Activated T-cell treated with anti-CD3 and anti-CD28 coated beads for 48 hours (primary cell): ENCODE measurements at places on chromosomes 3 and 15.

DNA sequence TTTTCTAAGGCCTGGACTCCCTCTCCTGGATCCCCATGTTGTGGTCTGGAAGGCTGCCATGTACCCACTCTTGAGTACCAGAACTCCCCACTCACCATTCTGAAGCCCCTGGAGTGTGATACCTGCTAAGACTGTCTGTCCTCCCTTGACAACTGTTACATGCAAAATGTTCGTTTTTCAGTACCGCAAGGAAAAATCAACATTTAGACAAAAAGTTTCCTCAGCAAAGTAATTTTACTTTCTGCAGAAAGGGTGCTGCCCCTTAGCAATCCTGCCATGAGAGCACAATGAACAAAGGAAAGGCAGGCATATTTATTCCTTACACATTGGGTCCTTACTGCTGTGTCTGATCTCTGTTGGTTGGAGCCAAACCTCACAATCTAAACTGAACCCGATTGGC is 7.0 kb upstream of the GK5 start:
- no peak for DNase-seq

DNA sequence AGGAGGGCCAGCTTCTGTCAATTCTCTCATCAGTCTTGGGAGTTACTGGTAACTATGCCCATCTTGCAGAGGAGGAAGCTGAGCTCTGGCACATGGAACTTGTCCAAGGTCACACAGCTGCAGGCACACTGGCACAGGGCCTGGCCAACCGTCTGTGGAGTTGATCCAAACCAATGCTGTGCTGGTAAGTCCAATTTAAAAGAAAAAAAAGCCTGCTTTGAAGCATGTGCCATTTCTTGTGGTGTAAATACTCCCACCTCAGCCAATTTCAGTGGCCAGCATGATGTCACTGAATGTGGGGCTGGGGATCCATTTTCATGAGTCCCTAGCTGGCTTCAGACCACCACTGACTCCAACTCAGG is 83.4 kb downstream of the CHSY1 start:
- DNase-seq, result no peak

DNA sequence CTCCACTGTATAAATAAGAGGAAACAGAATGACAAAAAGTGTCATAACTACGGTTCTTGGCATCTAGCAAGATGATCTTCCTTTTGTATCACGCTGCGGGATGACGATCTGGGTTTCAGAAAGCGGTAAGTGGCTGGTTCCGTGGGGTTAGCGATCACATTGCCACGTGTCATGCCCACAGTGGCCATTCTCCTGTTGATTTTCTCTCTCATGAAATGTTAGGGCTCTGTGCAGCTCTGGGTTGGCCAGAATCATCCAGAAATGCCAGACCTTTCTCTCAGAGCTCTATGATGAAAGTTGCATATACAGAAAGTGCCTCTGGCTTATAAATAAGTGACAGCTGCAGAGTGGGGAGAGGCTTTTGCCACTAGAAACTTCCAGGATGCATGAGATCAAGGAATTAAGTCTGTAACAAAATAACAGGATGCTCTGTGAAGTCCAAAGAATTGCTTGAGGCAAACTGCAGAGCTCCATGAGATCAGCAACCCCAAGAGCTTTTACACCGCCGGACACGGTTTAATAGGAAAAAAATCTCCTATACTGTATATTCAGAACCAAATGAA is 71.6 kb downstream of the ABTB1 start:
- no peak for DNase-seq

DNA sequence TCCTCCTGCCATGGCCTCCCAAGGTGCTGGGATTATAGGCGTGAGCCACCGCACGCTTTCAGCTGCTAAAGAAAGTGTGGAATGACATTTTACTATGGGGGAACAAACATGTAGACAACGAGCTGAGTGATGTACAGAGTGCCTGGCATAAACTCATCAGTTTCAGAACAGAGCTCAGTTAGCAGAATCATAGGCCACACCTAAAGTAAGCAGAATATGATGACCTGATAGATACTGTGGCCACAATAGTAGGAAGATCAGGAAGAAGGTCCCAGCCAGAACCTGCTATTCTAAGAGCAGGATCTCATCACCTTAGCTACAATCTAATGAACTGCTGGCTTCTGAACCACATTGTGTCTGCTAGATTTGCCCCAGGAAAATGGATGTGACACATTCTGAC is 158.3 kb downstream of the TPRG1 start:
- no peak for DNase-seq

- DNase-seq, result no peak
These were observed 683 bp downstream of the PPM1M start for GRCh38 chr3:52246264-52246620.

DNA sequence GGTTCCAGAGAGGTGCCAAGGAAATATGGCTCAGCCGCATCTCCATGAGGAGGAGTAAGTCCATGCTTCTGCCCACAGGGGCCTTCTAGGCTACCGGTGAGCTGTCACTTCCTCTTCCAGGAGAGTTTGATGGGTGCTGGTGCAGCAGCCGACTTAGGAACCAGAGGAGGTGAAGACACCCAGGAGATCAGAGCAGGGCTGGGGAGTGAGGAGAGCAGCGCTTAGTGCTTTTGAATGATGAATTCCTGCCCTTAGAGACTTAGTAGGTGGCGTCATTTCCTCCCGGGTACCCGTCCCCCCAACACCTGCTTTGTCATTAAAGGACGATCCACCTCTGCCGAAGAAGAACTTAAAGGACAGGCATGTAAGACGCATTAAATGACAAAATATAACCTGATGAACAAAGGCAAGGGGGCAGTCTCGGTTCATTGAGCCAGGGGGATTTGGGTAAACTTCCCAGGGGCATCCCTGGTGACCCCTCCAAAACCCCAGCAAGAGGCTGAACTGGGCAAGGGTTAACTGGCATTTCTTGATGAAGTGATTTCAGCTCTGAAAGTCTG is 67.6 kb downstream of the HES1 start:
- DNase-seq, result no peak

- DNase-seq, result no peak
These were observed 369.0 kb upstream of the CFAP20DC start for GRCh38 chr3:59418836-59419235.

DNA sequence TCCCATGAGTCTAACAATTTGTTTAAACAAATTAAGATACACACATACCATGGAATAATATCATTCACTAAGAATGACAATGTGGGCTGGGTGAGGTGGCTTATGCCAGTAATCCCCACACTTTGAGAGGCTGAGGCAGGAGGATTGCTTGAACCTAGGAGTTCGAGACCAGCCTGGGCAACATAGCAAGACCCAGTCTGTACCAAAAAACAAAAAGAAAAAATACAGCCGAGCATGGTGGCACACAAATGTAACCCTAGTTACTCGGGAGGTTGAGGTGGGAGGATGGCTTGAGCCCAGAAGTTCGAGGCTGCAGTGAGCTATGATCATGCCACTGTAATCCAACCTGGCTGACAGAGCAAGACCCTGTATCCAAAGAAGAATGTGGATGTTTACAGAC is 4.0 kb upstream of the ZNF710 start:
- no peak for DNase-seq

DNA sequence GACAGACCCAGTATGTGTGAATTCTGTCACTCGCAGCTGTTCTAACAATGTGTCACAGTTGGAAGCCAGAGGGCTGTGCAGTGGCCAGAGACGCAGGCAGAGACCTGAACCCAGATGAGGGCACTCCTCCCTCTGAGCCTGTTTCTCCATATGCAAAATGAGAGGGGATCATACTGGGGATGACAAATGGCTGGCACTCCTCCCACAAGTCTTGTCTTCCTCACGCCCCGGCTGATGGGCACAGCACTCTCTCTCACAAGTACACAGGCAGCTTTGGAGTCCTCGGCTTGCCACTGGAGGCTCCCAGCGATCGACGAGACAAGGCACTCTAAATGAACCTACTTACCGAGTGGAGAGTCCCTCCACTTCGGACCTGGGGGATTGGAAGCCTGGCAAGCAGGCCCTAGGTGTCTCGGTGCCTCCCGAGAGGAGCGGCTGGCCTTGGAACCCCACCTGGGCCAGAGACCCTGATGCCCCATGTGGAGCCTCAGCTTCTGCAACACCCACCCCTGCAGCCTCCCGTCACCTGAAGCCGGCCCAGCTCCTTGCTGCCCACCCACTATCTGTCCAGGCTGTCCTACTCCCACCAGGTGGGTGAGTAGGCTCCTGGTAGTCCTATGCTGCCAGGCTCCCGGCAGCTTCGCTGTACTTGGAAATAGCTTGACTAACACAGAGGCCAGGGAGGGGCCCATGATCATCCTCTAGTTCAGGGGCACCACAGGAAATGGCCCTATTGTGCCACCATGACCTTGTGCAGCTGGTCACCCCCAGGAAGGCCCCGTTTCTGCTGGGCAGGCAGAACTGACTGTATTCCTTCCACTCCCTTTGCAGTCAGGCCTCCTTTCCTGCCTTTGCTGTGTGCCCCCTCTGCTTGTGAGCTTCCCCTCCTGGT is 65.0 kb upstream of the IQSEC1 start:
- DNase-seq, result no peak

DNA sequence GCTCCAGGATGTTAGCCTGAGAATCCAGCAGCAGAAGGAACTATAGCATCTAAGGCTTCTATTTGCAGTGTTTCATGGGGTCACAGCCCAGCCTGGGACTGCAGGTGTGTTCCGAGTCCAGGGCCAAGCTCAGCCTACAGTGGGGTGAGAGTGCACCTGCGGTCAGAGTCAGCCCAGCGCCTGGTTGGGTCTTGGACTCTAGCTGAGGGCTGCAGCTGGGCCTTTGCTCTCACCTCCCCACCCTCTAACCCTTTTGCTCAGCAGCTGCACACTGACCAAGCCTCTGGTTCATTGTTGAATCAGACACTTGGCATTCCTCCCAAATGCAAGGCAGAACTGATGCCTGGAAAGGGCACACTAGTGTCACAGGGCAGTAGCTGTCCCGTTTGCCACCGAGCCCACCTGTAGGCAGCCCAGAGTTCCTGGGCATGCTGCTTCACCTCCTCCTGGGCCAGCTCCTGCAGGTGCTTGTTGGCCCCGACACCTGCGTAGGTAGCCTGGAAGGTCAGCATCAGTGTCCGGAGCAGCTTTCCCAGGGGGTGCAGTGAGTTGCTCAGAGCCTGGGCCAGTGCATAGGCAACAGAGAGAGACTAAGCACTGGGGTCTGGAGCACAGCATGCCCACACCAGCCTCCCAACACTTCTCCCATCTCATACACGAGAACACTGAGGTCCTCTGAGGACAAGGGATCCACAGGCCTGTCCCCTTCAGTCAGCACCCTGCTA is 17.5 kb downstream of the ALS2CL start:
- no peak for DNase-seq

GRCh38 chr15:84831613-84832012 is 14.5 kb downstream of the ALPK3 start:
- DNase-seq, result no peak

GRCh38 chr15:51706926-51707608 is 25.8 kb downstream of the SCG3 start:
- DNase-seq, result no peak

DNA sequence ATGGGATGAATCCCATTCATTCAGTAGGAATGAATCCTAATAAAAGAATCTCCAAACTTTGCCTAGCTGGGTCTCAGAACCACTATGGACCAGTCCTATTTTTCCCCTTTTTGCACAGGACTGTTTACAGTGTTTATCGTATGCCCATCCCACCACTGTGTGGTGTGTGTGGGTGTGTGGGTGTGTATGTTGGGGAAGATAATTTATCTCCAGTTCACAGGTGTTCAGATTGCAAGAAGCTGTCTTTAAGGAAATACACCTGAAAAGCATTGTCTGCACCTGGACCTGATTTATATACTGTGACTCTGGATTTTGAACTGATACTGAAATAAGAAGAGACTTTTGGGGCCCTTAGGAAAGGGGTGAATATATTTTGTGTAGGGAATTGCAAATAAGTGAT is 24.7 kb upstream of the SHF start:
- DNase-seq, result no peak

DNA sequence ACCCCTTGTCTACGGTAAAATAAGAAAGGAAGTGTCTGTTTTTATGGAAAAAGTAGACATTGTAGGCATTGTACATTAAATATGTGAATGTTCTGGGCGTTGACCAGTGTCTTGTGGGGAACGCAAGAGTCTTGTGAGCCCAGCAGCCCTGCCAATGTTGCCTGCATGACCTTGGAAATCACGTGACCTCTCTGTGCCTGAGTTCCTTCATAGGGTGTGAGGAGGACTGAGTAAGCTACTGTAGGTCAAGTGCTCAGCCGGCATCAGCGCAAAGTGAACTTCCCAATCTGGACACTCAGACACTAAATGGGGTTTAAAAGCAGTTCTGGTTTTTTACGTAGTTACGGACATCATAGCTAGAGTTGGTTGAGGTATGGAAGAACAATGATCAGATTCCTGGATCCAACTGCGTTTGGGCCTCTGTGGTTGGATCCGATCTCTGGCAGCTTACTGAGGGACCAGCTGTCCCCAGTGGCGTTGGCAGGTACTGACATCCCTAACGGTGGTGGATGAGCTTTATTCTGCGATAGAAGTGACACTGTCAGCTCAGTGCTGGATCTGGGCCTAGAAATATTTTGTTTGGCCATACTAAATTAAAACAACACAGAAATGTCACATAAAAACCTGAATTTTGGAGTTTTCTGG is 63.8 kb downstream of the SPSB4 start:
- no peak for DNase-seq

- DNase-seq, result no peak
These were observed 102.4 kb upstream of the UBE3A start for GRCh38 chr15:25541228-25541627.

DNA sequence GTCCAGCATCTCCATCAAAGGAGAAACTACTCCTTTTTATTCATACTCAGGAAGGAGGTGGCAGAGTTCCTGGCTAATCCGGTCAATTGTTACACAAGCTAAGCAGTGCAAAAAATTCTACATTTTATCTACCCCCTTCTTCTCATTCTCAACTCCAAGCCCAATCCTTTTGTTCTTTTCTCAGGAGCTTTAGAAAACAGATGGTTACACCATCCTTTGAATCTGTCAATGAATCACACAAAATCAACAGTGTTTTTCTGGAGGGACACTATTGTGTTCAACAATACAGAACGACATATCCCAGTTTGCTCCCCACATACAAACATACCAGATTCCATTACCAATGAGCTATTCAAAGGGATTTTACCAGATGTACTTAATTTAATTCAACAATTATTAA is 362.1 kb downstream of the MAGI1 start:
- DNase-seq, result no peak

- peak; percentile 76 for DNase-seq
These were observed 550 bp downstream of the RPP25 start for GRCh38 chr15:74955796-74956647.
